ENCODE measurements at places on chromosomes 7 and 10.

GRCh38 chr10:133200621-133201031 lies 29.4 kb upstream of the UTF1 start:
- DNase-seq, result no peak

DNA sequence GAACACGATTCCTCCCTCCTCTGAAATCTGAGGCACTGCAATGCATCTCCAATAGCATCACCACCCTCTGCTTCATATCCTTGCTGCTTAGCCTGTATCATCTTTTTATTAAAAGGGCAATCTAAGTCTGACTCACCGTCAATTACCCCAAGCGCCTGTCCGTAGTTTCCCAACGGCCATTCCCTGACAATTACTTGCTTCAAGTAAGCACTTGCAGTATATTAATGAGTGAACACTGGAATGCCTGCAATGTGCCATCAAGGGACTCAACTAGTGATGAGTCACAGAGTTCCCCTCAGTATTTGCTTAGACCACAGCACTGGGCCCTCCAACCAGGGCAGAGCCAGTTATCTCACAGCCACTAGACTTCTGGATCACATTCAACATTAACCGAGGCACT lies 19.5 kb upstream of the PPP1R3C start:
- no peak for DNase-seq

- no peak for DNase-seq
Measured at GRCh38 chr10:36023939-36024338, 381.8 kb upstream of the FZD8 start.

DNA sequence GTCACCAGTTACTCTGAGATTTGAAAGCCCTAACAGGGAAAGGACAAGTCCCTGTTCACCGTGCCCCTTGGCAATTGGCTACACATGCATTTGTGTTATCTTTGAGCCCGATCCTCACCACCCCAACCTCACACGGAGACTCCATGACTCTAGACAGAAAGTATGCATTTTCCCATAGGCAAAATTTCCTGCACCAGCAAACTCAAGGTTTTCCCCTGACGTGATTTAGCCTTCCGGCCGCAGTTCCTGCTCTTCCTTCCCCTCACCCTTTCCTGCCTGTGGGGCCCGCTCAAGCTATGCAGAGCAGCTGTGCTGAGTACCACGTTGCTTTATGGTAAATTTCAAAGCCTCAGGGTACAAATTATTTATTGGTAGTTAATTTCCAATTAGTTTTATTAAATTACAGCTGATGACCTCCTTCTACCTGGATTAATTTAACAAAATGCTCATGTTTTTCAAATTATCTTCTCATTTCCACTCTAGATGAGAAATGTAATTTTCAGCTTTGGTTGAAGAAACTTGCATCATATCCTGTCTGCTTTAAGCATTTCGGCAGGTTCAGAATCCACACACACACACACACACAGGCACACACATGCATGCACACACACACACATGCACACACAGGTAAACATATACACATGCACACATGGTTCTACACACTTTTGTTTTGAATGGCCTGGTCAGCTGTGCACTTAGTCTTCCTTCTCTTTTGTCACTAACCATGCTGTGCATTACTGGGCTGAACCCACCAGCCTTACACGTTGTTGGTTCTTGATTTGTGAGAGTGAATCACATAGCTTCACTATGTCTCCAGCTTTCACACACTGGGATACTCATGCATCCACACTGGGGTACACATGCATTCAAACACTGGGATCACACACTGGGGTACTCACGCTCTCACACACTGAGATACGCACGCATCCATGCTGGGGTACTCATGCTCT lies 283.1 kb upstream of the PITRM1 start:
- DNase-seq, result no peak

- DNase-seq, result no peak
Measured at GRCh38 chr10:116747325-116747724, 5.0 kb upstream of the HSPA12A start.

DNA sequence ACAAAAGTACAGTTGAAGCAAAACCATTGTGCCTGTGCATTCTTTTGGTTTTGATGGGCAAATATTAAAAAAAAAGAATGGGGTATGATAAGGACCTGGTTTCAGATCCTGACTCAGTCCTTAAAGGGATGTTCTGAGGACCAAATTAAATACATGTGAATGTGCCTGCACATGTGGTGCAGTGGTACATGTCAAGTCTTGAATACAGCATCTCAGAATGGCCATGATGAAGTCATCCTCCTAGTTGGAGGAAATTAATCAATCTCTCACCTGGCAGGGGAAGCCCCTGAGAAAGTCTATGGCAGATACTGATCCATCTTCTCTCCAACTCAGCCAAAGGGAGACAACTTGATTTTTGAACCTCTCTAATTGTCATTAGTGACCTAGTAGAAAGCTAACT lies 207.0 kb downstream of the SUGCT start:
- DNase-seq, result no peak

GRCh38 chr10:121418126-121418777 lies 180.0 kb downstream of the FGFR2 start:
- DNase-seq, result no peak

- DNase-seq, result peak; percentile 45
Measured at GRCh38 chr7:151351967-151352366, 10.4 kb downstream of the NUB1 start.

DNA sequence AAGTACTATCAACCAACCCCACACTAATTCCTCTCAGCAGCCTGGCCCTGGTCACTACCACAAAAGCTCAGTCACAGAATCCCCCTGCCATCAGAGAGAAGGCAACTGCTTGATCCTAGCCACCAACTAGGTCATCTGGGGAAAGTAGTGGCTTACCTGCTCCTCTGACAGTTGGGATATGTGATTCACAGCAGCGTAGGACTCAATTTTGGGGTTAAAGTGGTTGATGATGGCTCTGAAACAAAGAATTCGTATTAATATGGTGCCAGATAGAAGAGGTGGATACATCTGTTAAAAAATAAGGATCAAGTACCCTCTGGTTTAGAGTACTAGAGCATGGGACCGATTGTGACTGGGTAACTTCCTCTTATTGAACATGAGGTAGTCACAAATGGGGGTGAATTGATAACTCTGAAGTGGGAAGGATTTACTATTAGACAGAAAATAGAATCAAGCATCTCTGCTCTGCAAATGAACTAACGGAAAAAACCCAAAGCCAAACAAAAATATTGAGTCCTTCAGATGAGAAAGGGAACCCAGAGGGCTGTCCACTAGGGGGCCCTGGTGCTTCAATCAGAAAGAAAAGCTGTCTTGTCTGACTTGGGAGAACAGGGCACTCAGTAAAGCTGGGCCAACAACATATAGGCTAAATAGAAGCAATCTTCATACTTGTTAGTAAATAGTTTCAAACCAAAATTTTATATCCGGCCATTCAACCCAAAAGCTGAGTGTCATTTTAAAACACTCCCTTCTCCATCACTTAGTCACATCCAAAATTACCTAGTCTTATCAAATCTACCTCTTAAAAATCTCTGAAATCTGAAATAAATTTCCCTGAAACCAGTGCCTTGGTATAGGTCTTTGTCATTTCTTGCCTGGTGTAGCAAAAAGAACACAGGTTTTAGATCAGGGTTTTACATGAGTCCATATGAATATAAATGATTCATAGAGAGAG lies 45.9 kb upstream of the KCNIP2 start:
- peak; percentile 36 for DNase-seq

GRCh38 chr7:739455-739982 lies 12.4 kb upstream of the PRKAR1B start:
- DNase-seq, result no peak

DNA sequence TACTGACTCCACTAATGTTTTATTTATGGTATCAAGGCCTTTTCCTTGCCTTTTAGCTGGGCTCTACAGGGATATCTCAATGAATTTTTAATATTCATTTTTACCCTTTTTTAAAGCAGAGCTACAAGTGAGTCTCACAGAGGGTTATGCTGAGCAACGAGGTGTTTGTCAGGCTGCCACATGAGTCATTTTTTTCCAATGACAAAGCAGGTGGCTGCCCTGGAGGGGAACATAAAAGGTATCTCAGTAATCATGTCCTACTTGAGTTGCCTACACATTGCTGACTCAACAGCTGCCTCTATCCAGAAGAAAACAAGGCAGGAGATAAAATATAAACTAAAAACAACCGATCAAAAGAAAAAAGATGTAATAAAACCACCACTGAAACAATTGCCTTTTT lies 1004.9 kb upstream of the POT1 start:
- DNase-seq, result no peak

GRCh38 chr10:75994357-75995040 lies 563.1 kb downstream of the LRMDA start:
- no peak for DNase-seq

- no peak for DNase-seq
Measured at GRCh38 chr7:11732207-11732606, 99.8 kb downstream of the THSD7A start.

- no peak for DNase-seq
Measured at GRCh38 chr10:110600487-110601101, 33.1 kb downstream of the SMC3 start.

GRCh38 chr10:14371581-14371980 lies 40.9 kb upstream of the FRMD4A start:
- DNase-seq, result no peak

GRCh38 chr10:75109459-75109778 lies 2.0 kb upstream of the SAMD8 start:
- no peak for DNase-seq

- no peak for DNase-seq
Measured at GRCh38 chr7:107104801-107105200, 60.3 kb downstream of the PRKAR2B start.

DNA sequence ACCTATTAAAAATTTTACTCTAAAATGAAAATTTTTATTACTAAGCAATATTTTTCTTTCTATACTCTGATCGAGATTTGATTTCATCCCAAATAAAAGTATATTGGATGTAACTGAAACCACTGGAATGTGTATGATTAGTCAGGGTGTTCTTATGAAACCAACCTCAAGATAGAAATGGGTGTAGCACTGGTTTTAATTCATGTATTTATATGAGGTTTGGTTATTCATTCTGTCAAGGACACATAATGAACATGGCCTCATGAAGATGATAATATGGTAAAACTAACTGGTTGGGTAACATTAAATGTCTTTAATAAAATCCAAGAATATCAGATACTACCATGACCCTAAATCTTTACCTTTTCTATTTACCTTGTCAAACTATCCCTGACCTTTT lies 197.7 kb downstream of the SEMA3A start:
- no peak for DNase-seq

DNA sequence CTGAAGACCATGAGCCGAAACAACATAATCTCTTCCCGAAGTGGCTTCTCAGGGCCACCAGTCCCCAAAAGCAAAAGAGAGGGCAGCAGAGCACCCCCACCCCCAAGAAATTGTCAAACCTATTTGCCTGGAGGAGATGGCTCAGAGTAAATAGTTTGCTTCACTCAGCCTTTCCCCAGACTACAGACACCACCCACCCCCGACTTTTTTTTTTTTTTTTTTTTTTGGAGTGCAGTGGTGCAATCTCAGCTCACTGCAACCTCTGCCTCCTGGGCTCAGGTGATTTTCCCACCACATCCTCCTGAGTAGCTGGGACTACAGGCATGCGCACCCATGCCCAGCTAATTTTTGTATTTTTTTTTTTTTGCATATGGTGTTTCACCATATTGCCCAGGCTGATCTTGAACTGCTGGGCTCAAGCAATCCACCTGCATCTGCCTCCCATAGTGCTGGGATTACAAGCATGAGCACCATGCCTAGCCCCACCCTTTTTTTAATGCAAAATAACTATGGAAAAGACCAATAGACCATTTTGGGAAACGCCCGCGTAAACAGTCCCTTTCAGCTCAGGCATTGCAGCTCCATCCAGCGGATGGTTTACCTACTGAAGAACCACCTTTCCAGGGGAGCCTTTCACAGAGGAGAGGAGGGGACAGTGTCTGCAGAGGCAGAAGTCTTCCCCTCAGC lies 9.7 kb downstream of the ZMIZ1 start:
- DNase-seq, result no peak

- DNase-seq, result no peak
Measured at GRCh38 chr10:46560952-46561351, 4.5 kb upstream of the GPRIN2 start.

DNA sequence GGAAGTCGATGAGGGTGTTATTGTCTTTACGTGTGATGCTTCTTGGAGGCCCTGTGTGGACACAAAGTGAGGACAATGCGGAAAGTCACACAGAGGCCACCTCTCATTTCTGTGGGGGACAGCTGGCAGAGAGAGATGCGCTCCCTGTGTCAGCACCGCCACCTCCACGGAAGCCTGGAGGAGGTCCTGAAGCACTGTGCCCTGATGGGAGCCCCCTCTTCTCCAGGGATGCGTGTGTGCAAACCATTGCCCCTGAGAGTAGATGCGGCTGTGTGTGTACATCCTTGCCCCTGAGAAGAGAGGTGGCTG lies 2.0 kb downstream of the PTPRE start:
- DNase-seq, result no peak

- no peak for DNase-seq
Measured at GRCh38 chr10:131933696-131934086, 32.9 kb downstream of the PPP2R2D start.

- no peak for DNase-seq
Measured at GRCh38 chr10:73967022-73967429, 30.9 kb upstream of the VCL start.

- DNase-seq, result no peak
Measured at GRCh38 chr7:149292462-149292823, 30.4 kb downstream of the ZNF783 start.

DNA sequence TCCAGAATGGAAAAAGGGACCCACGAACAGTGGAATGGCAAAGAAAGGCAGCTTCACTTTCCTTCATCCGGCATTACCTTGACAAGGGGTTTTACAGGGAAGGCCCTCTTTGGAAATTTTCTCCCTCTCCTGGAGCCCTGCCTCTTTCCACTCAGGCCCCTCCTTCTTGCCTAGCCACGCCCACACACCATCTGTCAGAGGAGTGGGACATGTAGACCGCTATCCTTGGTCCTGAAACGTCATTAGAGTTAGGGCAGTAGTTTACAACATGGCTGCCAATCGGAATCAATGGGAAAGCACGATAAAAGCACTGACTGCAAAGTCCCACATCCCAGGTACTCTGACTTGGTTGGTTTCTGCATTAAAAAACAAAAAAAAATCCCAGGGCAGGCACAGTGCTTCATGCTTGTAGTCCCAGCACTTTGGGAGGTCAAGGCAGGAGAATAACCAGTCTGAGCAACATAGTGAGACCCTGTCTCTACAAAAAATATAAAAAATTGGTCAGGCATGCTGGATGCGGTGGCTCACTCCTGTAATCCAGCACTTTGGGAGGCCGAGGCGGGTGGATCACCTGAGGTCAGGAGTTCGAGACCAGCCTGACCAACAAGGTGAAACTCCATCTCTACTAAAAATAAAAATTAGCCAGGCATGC lies 96.4 kb downstream of the MARCHF5 start:
- no peak for DNase-seq

All from T follicular helper cell (primary cell).